ENCODE measurements at places on chromosomes 7 and 10.

DNA sequence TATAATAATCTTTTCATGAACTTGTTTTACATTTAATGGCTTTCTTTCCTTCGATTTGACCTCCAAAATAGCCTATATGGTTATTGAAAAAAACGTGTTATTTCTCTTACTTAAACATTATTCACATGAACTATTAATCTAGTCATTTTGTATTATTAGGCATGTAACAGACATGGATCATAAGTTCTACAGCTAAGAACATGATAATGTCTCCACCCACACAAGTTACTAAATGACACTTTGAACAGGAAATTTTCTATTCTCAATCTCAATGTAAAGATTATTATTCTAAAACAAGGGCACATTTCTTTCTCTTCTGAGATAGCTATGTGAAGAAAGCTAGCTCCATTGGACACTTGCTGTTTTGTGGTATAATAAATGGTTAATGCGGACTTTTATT, 10.0 kb downstream of the LAMB4 start:
- no peak for DNase-seq

GRCh38 chr10:14543046-14543903, 212.6 kb upstream of the FRMD4A start:
- DNase-seq = no peak

GRCh38 chr10:101995451-101996063, 60.4 kb downstream of the ARMH3 start:
- no peak for DNase-seq

- DNase-seq = no peak
These were observed 94.5 kb upstream of the GSDME start for GRCh38 chr7:24851786-24852185.

GRCh38 chr7:99748846-99749579, 14.0 kb upstream of the CYP3A7 start:
- DNase-seq = no peak
